ENCODE measurements at places on chromosomes 6 and 20.

DNA sequence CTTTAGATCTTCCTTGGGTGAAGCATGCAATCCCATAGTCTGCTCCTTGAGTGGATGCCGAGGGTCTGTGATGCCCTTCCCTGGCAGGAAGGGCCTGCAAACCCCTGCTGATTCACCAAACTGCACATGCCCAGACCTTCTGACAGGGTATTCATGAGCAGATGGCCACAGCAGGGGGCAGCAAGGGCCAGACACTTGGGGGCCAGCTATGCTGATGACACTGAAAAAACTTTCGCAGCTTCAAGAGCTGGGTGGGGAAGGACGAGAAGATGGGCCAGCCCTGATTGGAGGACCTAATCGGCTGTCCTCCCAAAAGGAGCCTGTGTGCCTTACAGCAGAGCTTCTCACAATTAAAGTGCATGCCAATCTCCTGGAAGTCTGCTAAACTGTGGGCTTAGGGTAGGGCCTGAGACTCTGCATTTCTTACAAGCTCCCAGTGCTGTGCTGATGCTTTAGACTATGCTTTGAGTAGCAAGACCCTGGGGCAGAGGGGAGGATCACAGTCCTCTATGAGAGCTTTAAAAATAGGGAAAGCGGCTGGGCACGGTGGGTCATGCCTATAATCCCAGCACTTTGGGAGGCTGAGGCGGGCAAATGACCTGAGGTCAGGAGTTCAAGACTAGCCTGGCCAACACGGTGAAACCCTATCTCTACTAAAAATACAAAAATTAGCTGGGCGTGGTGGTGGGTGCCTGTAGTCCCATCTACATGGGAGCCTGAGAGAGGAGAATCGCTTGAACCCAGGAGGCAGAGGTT, 15.2 kb upstream of the GDAP1L1 start:
- DNase-seq: no peak

DNA sequence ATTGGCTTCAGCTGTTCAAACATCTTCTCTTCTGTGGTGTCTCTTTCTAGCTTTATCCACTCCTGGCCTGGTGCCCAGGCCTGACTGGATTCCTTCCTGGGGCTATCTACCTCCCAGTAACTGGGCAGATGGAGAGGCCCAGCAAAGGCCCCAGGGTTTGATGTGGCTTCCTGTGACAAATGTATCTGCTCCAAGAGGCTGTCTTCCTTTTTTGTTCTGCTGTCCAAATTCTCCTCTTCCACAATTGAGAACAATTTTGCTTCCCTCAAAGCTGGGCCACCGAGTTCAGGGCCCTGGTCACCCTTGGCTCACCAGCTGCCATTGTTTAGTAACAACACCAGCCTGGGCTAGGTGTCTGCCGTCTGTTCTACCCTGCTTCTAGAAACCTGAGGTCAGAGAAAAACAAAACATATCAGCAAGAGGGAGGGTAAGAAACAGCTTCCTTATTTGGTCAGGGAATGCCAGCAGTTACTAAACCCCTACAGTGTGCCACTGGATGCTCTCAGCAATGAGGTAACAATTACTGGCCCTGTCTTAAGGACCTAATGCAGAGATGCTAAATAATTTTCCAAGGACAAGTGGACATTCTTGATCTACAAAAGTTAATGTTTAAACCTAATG, 3.9 kb downstream of the ZFP57 start:
- DNase-seq: no peak

DNA sequence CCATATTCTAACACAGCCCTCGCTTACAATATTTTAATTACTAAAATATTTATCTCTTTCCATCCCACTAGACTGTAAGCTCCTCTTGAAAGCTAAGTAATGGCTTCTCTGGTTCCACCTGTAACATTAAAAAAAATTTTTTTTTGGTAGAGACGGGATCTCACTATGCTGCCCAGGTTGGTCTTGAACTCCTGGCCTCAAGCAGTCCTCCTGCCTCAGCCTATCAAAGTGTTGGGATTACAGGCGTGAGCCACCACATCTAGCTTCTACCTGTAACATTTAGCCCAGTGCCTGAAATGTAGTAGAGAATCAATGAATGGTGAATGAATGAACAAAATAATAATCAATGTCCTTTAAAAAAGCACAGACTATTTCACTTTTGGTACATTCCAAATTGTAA, 28.8 kb downstream of the DEK start:
- DNase-seq: no peak

DNA sequence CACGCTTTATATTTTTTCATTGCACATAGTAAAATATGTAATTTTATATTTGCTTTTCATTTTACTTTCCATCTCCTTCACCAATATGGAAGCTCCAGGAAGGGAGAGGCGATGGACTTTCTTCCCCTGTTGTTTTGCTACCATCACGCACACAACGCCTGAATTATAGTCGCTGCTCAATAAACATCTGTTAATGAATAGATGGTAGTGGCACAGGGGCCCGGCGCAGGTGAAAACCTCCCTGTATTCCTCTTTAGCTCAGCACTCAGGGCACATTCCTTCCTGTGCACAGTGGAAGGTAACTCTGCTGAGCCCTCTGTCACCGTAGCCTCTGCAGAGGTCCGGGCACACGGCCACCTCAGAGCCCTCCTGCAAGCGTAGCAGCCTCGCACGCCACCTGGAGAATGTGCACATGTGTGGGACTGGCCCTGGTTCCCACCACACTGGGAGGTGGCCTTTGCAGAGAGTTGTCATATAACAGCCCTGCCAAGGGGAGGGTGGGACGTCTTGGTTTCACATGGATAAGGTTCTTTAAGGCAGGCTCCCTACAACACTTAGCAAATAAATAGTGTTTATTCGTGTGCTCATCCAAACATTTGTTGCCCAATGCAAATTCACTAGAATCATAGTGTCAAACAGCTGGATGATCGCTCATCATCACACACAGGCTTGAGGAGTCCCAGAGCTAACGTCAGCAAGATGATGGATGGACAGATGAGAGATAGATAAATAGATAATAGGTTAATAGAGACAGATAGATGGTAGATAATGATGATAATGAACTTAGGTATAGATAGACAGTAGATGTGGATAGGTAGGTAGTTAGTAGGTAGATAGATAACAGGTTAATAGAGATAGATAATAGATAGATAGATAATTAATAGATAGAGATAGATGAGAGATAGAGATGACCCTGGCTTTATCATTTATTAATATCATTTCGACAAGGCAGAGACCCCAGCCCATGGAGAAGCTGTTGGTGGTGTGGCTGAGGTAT, 32.3 kb upstream of the AFDN start:
- DNase-seq: no peak

- DNase-seq: no peak
Observed at GRCh38 chr6:44480097-44480541, 92.6 kb downstream of the CDC5L start.

GRCh38 chr6:151352410-151353396, 38.7 kb downstream of the ZBTB2 start:
- DNase-seq: no peak

DNA sequence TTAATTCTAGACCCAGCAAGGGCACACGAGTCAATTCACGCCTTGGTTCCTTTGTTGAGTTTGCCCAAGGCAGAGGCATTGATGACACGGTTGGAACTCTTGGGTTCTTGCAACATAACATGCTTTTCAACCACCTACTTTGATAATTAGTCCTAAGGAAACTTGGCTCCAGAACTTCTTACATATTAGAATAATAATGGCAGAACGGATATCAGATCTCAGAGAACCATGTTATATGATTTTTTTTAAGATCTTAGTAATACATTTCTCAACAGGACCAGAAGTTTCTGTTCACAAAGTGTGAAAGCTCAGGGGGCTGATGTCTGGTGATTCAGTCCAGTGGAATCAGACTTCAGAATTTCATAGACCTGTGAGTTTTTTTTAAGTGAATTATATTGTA, 19.2 kb downstream of the SPTLC3 start:
- DNase-seq: no peak

DNA sequence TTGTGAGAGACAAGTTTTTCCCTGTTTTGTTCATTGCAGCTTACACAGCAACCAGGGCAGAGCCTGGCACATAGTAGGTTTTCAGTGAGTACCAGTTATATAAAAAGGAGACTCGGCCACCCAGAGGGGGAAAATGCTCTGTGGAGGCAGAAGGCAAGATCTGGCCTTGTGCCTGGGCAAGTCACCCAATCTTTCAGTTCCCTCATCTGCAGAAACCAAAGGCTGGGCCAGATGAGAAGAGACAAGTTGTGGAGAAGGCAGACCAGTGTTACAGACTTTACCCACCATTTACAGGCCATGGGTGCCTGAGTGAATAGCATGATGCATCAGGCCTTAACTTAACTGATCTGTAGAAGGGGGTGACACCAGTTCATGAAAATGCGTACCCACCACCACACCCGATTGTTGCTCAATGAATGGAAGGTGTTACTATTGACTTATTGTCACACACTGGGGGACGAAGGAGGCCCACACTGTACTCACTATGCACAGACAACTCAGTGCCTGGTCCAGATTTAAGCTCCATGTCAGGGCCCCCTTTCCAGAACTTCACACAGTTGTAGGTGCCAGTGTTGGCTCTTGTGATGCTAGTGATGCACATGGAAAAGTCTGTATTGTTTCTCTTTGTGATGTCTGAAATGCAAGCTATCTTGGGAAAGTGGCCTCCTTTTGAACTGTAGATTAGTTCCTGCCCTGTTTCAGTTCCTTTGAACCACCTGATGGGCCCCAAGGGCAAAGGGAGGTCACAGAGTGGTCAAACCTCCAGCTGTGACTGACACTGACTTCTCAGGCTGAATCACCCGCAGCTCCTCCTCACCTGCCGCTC, 64.3 kb upstream of the SIRPG start:
- no peak for DNase-seq

GRCh38 chr6:130848945-130849344, 21.7 kb downstream of the SMLR1 start:
- no peak for DNase-seq

DNA sequence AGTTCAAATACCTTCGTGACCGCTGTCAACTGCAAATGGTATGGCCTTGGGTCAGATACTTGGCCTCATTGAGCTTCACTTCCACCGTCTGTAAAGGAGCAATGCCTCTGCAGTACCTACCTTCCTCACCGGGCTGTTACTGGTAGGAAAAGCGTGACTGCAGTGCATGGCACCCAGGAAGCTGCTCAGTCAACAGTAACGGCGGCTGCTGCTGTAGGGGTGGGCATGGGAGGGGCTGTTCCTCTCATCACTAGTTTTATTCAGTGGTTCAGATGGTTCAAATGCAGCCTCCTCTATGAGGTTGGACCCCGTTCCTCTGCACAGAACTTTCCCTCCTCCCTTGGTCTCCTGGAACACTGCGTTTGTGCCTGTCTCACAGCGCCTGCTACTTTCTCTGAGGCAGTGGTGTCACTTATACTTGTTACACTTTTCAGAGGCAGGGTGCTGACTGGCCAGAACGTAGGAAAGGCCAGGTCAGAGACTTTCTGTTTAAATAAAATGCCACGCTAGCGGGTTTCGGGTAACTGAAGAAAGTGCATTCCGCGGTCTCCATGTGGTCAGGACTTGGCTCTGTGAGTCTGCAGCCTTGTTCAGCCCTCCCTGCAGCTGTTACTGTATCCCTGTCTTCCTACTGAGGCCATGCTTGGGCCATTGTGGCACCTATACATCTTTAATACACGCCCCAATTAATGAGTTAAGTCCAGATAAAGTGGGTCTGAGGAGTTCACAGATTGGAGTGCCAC, 279.6 kb downstream of the NRN1 start:
- DNase-seq: no peak

DNA sequence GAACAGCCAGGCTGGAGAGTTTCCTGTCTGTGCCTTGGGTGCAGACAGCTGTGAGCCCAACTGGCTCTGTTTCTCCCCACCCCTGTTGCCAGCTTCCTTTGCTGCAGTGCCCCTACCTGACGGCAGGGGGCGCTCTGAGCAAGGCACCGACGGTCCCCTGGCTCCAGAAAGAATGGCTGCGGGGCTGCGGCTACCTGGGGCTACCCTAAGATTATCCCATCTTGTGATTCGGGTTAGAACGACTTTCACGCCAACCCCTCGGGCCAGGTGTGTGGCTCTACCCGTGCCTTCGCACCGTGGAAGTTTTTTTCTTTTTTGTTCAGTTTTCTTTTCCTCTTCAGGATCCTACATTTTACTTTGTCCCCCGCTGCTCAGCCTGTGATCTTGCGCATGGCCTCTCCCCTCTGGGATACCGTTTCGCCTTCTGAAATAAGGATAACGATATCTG, 33.4 kb upstream of the AAR2 start:
- DNase-seq: peak; percentile 67

DNA sequence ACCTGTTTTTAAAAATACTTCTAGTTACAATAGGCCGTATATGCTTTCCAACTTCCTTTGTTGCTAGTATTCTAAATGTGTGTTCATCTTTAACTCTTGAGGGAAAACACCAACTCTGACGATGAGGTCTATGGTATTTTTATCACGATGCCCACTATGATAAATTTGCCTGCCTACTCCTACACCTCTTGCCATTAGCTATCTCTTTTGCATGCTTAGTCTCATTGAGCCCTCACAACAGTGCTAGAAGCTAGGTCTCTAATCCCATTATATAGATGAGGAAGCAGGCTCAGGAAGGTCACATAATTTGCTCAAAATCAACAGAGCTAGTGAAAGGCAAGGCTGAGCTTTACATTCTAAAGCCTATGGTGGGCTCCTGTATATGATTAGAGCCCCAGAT, 13.2 kb downstream of the AAR2 start:
- no peak for DNase-seq

DNA sequence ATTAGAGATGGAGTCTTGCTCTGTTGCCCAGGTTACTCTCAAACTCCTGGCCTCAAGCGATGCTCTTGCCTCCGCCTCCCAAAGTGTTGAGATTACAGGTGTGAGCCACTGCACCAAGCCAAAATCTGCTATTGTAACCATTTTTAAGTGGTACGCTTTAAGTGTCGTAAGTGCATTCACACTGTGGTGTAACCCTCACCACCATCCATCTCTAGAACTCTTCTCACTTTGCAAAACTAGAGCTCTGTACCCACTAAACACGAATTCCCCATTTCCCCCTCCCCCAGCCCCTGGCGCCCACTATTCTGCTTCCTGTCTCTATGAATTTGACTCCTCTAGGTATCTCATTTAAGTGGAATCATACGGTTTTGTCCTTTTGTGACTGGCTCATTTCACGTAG, 2.8 kb upstream of the FAM83C start:
- DNase-seq: no peak

DNA sequence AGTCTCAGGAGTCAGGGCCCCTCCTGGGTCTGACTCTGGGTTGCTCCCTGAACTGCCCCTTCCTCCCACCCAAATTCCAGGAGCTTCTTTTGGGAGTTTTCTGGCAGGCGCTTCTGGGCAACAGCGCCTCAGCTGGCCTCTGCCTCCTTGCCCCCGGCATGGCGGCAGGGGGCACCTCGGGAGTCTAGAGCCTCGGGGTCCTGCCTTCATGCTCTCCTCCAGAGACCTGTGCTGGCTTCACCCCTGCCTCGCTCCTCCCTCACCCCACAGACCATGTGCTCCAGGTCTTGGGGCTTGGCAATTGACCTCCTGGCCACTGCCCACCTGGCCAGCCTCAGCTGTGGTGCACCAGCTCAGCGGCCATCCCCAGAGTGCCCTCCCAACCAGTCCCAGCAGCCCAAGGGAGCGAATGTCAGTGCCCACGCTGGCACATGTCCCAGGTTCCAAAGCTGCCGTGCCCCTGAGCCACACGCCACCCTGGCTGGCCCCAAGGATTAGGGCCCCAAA, 43.4 kb downstream of the SRC start:
- no peak for DNase-seq

- no peak for DNase-seq
Observed at GRCh38 chr20:49352751-49353150, 74.9 kb upstream of the ZNFX1 start.

GRCh38 chr6:154815938-154816820, 83.0 kb downstream of the SCAF8 start:
- no peak for DNase-seq

Measured in T-helper 1 cell (primary cell).